ENCODE measurements at places on chromosomes 1 and 21. TPM values are rescaled to one million over a fixed set of nuclear protein-coding genes. Genes with fewer than 3 reads are reported as not detected.

- no peaks in the 10 kb centered on the region for H3K4me1 ChIP-seq
- peaks cover 26% of the 10 kb centered on the region for H3K27me3 ChIP-seq
- DNase-seq: no peak
- no peak overlapping the region for H3K27ac ChIP-seq
Observed at GRCh38 chr1:183138301-183138700, 47.8 kb upstream of the LAMC2 start.

GRCh38 chr1:169392406-169392805 lies 24.4 kb downstream of the BLZF1 start:
- no peak overlapping the region for H3K27ac ChIP-seq
- no peaks in the 10 kb centered on the region for H3K27me3 ChIP-seq
- peaks cover 85% of the 10 kb centered on the region for H3K36me3 ChIP-seq
- DNase-seq: no peak
- peaks cover 23% of the 10 kb centered on the region for H3K4me1 ChIP-seq

HPDL gene
- 5.6 TPM for total RNA-seq

CYP2J2 gene
- total RNA-seq: 2.8 TPM

PRAMEF10 gene
- total RNA-seq: not detected

Measured in activated CD4-positive, alpha-beta memory T cell treated with anti-CD3 and anti-CD28 coated beads, Interleukin-2, amount 10 ng/mL, durations not matched to agents 7 days and 5 days (primary cell).